ENCODE measurements at places on chromosomes 13 and 19. TPM values are rescaled to one million over a fixed set of nuclear protein-coding genes. Genes with fewer than 3 reads are reported as not detected.

DNA sequence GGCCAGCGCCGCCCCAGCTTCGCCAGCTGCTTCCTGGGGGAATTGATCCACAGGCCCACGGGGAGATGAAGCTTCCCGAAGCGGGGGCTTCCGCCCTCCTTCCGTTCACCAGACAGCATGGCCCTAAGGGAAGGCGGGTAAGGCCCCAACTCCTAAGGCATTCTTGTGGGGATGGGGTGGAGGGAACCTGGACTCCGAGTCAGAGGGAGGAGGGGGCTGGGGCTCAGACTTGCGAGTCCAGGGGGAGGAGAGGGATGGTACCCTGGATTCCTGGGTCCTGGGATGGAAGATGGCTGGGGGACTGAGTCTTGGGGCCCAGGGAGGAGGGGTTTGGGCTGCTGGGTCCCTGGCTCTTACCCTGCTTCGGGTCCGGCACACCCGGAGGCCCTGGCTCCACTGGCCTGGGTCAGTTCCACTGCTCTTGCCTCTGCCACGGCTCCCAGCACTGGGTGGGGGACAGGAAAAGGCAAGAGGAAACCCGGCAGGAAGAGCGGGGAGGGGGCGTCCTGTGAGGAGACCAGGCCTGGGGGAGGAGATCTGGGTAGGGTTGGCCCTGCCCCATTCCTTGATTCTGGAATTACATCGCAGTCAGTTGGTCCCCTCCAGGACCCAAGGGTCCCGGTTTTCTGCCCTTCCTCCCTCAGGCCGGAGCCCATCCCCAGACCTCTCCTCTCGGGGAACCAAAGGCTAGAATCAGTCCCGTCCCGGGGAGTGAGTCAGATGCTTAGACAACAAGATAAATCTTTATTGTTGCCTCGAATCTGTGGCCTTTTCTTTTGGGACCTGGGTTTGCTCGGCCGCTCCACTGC, at the start of gene RASIP1:
Gene RASIP1, minus strand, starts transcription at position 447 of the 809 bp plus-strand sequence. Its CDS starts 328 bp downstream, at position 119.
- no peak for DNase-seq

GRCh38 chr13:48496271-48497161, 36.4 kb downstream of the RCBTB2 start:
- DNase-seq, result no peak

The PCCA gene
- total RNA-seq, result 34.5 TPM

The ZNF112 gene
- 7.6 TPM for total RNA-seq

DNA sequence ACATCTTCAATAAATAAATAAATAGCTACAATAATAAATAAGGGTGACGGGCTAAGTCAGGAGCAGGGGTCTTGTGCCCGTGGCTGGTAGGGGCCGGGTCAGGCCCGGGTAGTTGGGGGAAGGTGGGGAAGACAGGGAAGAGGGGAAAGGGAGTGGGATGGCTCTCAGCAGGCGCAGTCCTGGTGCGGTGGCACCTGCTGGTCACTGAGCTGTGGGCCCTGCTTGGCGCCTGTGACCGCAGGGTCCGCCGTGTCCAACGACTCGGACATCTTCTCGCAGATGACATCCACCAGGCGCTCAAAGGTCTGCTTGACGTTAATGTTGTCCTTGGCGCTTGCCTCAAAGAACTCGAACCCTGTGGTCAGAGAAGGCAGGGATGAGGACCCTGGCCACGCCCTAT, 4.3 kb downstream of the MPV17L2 start:
- DNase-seq, result no peak

- DNase-seq, result no peak
Measured at GRCh38 chr19:8610041-8610935, at the start of gene ADAMTS10. ADAMTS10 (minus strand) TSS chr19:8610715; CDS start chr19:8605710, 5,005 bp downstream.

DNA sequence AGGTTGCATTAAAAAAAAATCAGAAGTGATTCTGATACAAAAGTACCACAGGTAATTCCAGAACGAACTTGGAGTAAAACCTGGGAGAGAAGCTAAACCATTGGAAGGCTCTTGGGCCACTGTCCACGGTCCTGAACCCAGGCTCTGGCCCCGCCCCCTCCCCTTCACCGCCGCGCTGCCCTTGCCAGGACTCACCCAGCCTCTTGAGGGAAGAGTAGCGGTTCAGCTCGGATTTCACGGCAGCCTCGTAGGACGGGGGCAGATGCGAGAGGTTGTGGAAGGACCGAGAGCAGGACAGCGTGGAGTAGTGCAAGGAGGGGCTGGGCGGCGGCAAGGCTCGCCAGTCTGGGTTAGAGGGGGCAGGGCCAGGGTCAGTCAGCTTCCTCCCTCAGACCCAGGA, 5.7 kb downstream of the SHISA7 start:
- DNase-seq, result no peak

GRCh38 chr13:54165581-54166215, 1137.1 kb downstream of the OLFM4 start:
- DNase-seq, result no peak

- no peak for DNase-seq
Measured at GRCh38 chr13:99439048-99439447, 62.2 kb upstream of the TM9SF2 start.

DNA sequence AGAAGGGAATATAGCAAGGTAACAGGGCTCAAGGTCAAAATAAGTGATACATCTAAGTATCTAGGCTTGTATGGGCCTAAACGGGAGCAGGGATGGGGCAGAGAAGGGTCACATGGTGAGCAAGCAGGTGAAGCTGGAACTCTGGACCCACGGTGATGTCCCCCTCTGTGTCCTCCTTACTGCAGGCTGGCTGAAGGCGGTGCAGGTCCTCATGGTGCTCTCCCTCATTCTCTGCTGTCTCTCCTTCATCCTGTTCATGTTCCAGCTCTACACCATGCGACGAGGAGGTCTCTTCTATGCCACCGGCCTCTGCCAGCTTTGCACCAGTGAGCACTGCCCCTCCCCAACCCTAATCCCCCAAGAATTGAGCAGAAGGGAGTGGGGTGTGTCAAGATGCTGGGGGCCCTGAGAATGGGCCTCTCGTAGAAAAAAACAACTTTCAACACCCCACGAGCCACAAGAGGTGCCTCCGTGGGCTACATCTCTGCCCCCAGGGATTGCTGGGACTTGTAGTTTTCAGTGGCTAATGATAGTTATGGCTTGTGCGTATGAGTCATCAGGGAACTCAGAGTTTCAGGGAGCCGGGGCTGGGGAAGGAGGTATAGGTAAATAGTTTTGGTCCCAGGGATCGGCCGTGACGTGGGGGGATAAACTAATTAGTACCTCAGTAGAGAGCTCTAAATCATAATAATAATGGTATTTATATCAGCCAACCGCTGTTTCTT, 4.0 kb downstream of the EMP3 start:
- no peak for DNase-seq

DNA sequence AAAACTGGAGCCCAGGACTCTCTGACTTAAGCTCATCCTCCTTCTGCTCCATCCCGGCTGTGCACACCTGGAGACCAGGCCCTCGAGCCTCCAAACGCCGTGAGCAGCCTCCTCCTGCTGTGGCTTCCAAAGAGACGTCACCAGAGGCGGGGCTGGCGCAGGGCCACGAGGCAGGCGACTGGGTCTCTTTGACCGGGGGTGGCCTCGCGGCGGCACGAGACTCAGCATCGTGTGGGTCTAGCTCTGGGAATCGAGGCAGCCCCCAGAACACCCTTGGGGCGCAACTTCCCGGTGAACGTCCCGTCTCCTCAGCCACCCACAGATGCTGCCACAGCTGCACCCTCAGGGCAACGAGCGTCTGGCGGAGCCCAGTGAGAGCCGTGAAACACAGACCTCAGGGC, 22.8 kb downstream of the RASA3 start:
- DNase-seq, result no peak

DNA sequence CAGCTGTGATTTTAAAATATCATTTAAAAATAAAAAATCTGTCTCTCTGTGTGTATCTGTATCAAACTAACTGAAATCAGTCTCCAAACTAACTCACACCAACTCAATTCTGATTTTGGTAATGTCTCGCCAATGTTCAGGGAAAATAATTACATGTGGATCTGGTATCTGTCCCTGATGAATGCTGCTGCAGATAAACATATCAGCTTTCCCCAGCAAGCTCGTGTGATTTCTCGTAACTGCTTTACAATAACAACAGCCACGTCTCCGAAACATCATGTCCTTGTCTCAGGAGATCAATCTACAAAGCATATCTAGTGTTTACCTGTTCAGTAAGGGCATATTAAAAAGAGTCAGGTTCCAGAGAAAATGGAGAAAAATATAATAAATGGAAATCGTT, 129.0 kb downstream of the IRS2 start:
- DNase-seq, result no peak

DNA sequence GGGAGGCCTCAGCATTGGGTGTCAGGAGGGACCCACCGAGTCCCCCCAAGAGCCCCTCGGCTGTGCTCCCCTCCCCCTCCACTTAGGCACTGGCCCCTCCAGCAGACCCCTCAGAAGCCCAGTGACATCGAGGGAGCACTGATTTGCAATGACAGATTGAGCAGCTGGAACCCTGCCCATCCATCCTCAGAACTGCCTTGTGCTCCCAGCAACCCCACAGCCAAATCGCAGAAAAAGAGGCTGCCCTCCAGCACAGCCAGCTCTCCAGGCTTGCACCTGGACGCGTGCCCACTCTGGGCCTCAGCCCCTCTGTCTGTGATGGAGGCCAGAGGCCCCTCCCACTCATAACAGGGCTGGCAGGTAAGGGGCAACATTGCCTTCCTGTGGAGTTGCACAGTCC, 123.2 kb upstream of the VSTM2B start:
- DNase-seq, result no peak

DNA sequence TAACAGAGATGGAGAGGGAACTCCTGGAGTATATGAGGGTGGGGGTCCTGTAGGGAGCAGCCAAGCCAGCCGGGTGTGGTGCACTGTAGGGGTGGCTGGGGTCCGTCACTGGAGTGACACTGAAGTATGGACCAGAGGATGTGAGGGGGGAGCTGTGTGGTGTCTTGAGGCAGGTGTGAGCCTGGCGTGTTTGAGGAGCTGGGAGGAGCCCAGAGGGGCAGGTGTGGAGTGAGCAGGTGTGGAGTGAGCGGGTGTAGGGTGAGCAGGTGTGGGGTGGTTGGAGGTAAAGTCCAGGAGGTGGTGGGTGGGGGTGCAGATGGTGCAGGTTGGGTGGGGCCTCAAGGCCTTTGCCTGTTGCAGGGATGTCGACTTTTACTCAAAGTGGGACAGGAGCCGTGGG, 5.9 kb downstream of the B3GNT8 start:
- no peak for DNase-seq

Data from kidney epithelial cell (primary cell).